NCI-H1436 treated with DMSO at 0.1 percent for 48 hours (cell line): ENCODE measurements at places on chromosomes 6 and 20.

GRCh38 chr20:53642196-53643030 is 48.8 kb upstream of the ZNF217 start:
- no peak for DNase-seq

DNA sequence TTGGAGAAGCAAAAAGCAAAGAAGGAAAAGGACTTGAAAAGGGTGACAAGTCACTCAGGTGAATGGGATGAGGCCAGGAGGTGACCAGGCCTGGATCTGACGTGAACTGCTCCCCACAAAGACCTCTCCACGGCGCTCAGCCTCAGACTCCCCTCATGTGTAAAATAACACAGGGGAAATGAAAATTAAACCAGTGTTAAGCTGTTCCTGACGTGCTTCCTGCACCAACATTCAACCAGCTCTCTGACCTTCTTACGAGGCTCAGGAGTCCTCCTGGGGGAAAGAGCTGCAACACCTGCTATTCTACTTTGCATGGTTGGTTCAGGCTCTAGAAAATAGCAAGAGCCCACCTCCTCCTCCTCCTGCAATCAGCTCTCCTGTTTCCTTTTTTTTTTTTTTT is 256.7 kb downstream of the ATXN1 start:
- no peak for DNase-seq

GRCh38 chr20:59936409-59936808 is 3.0 kb upstream of the SYCP2 start:
- no peak for DNase-seq

DNA sequence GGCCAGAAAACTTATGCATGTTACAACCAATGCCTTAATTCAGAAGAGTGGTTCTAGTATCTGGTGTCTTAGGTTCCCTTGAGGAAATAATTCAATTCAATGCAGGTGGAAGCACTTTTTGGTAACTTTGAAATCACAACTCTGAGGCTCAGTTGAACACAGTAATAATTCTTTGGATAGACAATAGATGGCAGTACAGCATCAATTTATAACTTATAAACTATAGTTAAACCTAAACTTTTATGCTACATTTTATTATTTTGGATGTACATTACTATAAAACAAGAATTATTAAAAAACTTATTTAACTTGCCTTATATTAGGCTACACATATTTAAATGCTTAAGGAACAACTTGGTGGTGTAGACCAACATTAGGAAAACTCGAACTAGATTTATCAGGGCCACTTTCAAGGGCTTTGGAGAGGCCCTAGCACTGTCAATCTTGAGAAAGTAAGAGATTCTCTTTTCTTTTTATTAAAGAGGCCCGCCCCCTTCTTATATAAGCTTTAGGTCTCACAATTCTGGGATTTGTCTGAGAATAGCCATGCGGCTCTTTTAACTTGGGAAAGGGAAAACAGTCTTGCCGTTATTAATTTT is 85.9 kb downstream of the CRYBG1 start:
- no peak for DNase-seq

DNA sequence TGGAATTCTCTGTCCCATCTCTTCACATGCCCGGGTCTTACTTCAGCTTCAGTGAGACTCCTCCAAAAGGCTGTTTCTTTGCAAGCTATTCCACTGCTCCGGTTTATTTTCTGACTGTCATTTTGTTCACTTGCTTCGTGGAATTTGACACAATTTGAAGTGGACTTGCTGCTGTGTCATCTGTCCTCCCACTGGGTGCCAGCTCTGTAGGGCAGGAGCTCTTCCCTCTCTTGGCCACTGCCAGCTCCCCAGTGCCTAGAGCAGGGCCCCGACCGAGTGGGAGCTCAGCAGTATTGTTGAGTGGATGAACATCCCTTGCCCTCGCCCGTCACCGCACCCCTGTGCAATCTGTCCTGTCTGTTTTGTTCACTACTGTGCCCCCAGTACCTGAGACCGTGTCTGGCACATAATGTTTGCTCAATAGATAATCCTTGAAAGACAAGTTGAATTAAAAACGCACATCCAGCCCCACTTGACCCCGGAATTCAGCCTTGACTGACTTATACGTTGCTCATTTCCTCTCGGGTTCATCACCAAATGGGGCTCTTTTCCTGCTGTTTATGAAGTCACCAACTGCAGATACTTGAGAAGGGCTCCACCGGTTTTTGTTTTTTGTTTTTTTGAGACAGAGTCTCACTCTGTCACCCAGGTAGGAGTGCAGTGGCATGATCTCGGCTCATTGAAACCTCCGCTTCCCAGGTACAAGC is 170.3 kb upstream of the KCNG1 start:
- DNase-seq, result no peak
